AG09309 (cell line): ENCODE measurements at places on chromosomes 6 and 20.

- DNase-seq, result no peak
Observed at GRCh38 chr6:65633501-65633900, 73.5 kb downstream of the EYS start.

DNA sequence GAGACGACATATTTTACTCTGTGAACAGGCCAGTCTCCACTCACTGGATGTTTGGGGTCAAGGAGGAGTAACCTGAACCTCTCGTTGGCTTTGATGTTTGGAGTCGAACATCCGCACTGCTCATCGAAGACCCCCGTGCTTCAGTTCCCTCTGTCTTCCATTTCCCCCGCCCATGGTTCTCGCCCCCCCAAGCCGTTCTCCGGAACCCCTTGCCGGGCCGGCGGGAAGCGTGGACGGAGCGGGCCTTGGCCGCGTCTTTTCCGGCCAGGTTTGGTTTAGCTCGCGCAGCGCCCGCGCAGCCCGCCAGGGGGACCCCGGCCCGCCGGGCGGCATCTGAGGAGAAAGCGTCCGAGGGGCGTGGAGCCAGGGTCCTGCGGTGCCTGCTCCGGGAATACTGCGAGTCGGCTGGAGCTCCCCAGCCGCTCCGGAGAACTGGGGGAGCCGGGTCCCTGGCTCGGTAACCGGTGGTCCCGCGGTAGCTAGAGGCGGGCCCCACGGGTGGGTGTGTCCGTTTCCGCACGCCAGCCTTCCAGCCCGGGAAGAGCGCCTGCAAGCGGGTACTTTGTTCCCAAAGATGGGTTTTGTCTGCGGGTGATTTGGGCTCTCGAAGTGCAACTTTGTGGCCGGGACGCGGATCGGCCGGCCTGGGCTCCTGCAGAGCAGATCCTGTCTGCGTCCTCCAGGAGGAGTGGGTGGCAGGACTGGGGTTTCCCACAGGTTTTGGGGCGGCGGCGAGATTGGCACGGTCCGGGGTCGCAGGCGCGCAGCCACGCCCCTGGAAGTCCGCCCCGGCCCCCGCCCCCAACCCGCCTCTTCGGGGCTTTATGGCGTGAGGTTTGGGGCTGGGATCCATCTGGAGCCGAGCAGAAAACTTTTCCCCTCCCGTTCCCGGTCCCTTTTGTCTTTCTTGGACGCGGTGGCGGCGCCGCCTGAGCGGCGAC lies at the start of gene TMEM200A:
Gene TMEM200A (plus strand): TSS at position 852 of the 941 bp plus-strand sequence. CDS start 74,406 bp downstream, outside the sequence.
- DNase-seq, result no peak

- DNase-seq, result no peak
Observed at GRCh38 chr20:63007360-63007645, 539 bp upstream of the BHLHE23 start.

DNA sequence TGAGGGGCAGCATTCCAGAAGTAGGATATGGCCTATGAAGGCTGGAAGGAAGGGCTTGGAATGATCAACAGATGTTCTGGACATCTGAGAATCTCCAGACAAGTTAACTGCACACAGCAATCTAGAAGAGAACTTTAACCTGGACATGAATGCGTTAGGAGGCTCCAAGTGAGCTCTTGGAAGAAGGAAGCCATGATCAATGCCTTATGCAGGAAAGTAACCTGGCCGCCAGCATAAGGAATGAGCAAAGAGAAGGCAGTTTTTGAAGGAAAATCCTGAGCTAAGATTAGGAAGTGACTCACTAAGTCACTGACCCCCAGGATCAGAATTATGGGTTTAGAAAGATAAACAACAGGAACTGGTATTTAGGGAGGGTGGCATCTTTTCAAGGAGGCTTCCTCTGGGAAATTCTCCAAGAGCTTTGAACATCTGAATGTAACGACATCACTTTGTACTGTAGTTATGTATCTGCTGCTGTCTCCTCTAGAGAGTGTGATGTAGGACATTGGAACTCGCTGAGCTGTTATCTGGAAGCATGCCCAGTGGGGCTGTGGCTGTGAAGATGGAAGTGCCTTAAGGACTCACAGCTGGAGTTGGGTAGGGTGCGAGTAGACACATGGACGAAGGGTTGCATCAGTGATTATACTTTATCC lies 236.8 kb downstream of the PACRG start:
- peak; percentile 100 for DNase-seq

GRCh38 chr6:23531666-23532065 lies 594.3 kb upstream of the NRSN1 start:
- no peak for DNase-seq

DNA sequence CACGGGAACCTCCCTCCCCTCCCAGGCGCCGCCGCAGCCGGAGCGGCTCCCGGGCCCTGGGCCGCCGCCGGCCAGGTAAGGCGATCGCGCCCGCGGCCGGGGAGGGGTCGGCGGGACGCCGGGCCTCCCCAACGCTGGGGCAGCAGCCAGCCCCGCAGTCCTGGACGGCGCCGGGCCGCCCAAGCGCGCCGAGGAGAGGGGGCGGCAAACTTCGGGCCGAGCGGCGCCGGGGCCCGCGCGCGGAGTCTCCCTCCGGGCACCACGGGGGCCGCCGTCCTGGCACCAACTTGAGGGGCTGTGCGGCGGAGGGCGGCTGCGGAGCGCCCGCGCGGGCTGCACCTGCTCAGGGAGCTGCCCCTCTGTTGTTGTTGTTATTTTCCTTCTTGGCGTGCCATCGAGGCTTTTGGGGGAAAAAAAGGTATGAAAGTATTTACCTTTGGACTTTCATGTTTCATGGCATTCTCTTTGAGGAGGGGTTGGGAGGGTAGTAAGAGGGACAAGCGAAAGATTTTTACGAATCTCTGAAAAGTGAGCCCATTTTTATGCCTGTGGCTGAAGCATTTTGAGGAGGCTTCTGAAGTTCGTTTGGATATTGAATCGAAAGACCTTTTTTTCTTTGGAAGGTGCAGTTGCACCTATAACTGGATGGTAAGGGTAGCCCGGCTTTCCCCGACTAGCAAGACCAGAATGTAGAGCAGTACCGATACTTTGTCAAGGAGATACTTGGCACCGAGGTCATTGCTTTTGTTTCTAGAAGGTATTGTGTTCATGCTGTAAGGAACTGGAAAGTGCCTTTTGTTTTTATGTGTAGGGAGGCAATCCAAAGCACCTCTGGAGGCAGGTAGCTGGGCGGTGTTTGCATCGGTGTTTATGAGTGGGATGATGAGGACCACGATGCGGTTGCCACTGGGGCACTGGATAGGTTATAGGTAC lies at the start of gene RNF182:
Gene RNF182 (plus strand): TSS at position 4 of the 933 bp plus-strand sequence. CDS start 52,168 bp downstream, outside the sequence.
- DNase-seq, result no peak

GRCh38 chr6:23989885-23990533 lies 136.0 kb upstream of the NRSN1 start:
- no peak for DNase-seq

DNA sequence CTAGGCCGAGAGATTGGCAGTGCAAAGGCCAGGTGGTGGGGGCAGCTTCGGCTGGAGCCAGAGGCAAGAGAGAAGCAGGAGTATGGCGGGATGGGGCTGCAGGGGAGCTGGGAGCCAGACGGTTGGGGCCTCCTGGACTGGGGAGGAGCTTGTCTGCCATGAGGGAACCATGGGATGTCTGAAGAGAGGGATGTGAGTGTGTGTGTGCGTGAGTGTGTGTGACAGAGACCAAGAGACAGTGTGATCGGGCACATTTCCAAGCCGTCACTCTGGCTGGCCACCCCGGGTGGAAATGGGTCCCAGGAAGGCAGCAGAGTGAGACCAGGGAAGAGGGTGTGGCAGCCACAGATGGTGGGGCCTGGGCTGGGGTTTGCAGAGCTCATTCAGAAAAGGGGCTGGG lies 13.8 kb downstream of the PHACTR3 start:
- DNase-seq, result no peak

GRCh38 chr20:41279546-41280225 lies 37.8 kb downstream of the ZHX3 start:
- DNase-seq, result no peak

DNA sequence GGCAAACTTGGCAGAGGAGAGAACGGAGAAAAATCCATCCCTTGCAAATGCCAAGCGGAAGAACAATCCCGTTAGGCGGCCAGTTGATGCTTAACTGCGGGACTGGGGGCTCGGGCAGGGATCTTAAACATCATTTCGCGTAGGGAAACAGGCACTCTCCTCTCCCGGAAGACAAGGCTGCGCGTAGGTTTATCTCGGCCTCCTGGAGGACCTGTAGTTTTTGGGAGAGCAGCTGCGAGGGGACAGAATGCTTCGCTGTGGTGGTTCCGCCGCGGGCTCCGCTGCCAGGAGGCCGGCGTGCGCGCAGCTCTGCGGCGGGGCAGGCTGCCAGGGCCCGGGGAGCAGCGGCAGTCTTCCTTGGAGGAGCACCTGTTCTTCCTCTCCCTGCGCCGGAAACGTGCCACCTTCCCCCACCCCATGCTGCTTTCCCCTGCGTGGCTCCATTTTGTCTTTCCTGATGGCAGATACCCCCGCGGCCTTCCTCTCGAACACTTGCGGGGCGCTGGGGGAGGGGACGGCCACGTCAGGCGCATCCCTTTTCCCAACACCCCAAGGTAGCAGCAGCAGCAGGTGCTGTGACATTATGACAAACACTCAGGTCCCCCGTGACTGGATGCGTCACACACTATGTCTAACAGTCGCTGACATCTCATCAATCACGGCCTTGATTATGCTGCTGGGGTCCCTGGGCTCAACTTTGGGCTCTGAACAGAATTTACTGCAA lies 230.7 kb upstream of the BTBD3 start:
- DNase-seq, result no peak

GRCh38 chr6:2454180-2454579 lies 208.8 kb upstream of the GMDS start:
- DNase-seq, result peak; percentile 57

GRCh38 chr6:124008000-124008987 lies 204.6 kb downstream of the NKAIN2 start:
- DNase-seq, result no peak

- no peak for DNase-seq
Observed at GRCh38 chr6:8329562-8329961, 105.8 kb downstream of the SLC35B3 start.

- DNase-seq, result no peak
Observed at GRCh38 chr6:47535316-47536225, 58.0 kb downstream of the CD2AP start.

DNA sequence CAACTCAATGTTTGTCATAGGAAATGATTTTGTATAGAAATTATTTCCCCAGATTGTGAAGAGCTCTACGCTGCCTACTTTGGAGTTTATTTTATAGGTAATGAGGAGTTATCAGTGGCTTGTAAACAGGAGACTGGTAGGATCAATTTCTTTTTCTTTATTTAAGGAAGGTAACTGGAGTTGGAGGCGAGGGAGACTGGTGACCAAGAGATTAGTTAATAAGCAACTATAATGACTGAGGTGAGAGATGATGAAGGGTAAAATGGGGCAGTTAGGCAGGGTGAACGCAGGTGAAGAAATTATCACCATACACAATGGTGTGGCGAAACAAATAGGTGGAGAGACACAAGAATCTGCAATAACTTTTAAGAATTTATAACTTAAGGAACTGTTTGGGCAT lies 100.2 kb downstream of the PRKN start:
- no peak for DNase-seq

GRCh38 chr20:46487628-46488027 lies 25.7 kb downstream of the ZNF334 start:
- no peak for DNase-seq

GRCh38 chr6:146574211-146574610 lies 24.6 kb upstream of the ADGB start:
- no peak for DNase-seq
